Activated CD4-positive, alpha-beta T cell treated with anti-CD3 and anti-CD28 coated beads, Interleukin-2, amount 50 U/mL, for 24 hours (primary cell): ENCODE measurements at places on chromosomes 7 and 10.

DNA sequence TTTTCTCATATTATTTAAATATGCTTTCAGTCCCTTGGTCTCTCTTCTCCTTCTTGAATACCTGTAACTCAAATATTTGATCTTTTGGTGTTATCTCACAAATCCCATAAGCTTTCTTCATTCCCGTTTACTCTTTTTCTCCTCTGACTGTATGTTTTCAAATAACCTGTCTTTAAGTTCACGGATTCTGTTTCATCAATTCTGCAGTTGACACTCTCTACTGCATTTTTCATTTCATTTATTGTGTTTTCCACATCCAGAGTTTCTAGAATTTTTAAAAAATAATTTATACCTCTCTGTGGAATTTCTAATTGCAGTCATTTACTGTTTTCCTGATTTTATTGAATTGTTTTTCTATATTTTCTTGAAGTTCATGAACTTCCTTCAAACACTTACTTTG is 298.4 kb downstream of the PTPRN2 start:
- DNase-seq = no peak

GRCh38 chr10:124388823-124389612 is 29.7 kb downstream of the OAT start:
- DNase-seq = peak; percentile 87

- no peak for DNase-seq
These were observed 27.7 kb downstream of the SUGCT start for GRCh38 chr7:40162516-40162915.

GRCh38 chr7:81873559-81873958 is 103.7 kb upstream of the HGF start:
- no peak for DNase-seq

DNA sequence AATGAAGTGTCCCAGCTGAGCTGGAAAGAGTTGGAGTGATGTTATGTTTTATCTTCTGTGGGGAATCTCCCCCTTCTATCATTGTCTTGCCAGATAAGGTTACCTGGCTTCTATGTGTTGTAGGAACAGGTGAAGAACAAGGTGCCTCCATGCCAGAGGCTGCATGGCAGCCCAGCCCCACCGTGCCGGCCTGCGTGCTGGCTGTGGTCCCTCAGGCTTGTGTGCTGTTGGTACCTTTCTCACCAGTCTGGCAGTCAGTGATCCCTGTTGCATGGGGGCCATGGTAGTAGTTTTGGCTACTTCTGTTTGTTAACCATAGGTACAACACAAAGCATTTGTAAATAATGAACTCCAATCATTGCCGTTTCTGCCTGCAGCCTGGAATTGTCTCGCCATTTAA is 37.9 kb downstream of the CCM2 start:
- no peak for DNase-seq

- no peak for DNase-seq
These were observed 494.0 kb upstream of the POT1 start for GRCh38 chr7:125423458-125424155.

DNA sequence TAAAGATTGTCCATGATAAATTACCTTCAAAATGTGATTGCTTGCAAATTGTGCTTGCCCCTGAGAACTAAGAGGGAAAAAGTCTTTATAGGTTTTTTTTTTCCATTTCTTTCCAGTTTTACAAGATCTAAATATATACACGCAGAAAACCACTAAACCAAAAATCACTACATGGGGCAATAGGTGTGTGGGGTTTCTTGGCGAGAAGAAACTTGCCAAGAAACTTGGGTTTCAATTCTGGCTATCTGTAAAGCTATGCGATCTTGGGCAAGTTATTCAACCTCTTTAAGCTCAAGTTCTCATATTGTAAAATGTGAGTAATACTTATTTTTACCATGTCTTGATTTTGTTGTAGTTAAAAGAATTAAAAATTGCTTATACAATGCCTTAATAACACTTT is 17.0 kb downstream of the CUBN start:
- DNase-seq = no peak

GRCh38 chr10:62657244-62657835 is 147.2 kb upstream of the ADO start:
- DNase-seq = no peak

DNA sequence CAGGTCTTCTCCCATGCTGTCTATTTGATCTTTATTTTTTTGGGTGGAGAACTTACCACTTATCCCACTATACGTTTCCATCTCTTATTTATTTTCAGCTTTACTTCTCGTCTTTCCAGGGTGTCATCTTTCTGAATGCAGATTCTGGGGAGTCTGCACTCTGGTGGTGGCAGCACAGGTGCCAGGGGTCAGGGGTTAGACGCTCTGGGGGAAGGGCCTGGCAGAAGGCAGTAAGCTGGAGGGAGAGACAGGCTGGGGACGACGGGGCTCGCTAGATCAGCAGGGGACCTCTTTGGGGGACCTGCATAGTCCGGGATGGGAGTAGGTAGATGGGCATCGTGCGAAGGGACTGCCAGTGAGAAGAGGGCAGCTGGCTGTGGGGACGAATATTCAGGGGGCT is 22.3 kb downstream of the CHST12 start:
- no peak for DNase-seq

DNA sequence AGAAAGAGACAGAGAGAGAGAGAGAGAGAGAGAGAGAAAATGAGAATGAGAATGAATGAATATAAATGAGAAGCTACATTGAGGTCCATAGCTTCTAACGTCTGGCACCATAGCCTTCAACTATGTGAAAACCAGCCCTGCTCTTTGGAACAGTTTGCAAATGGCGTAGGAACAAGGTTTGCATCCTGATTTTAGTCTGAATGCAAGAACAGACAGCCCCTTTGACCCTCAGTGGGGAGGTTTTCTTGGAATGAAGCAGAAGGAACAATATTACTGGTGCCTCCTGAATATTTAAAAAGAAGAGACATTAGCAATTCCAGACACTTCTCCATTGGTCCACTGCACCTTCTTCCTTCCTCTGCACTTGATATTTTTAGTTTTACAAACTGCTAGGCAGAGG is 23.0 kb downstream of the LHPP start:
- no peak for DNase-seq

GRCh38 chr10:78306358-78306757 is 272.7 kb downstream of the RPS24 start:
- no peak for DNase-seq

DNA sequence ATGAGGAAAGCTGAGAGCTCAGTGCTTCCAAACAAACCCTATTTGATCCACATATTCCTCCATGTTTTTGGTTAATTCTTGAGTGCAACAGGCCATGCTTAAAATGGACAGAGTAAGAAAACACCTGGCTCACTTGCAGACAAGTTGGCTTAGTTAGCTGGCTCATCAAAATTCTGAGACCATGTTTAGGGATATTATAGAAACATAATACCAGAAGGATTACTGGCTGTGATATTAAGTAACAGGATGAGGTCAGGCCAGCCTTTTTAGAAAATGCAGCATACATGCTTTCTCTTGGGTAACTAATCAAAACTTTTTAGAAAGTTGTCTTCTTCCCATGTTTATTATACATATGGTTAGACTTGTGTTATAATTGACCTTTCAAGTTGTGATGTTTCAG is 867.2 kb upstream of the LRRTM3 start:
- DNase-seq = no peak

DNA sequence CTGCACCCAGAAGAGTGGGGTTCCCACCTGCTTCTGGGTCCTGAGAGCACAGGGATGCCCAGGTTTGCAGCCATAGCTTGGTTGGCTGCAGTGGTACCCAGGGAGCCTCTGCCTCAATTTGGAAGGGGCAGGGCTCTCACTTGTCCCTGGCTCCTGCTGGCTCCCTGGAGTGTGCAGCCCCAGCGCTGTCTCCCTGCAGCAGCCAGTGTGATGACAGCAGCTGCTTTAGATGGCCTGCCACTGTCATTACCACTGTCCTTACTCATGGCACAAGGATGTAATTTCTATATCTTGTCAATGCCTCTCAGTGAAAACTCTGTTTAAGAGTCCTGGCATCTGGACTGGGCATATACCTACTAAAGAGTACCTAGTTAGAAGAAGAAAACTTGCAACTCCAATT is 250.9 kb downstream of the KIF20B start:
- DNase-seq = no peak

- no peak for DNase-seq
These were observed 443.4 kb upstream of the ANKRD30A start for GRCh38 chr10:36681751-36682632.

GRCh38 chr10:73810358-73810734 is 1.1 kb downstream of the NDST2 start:
- DNase-seq = no peak

DNA sequence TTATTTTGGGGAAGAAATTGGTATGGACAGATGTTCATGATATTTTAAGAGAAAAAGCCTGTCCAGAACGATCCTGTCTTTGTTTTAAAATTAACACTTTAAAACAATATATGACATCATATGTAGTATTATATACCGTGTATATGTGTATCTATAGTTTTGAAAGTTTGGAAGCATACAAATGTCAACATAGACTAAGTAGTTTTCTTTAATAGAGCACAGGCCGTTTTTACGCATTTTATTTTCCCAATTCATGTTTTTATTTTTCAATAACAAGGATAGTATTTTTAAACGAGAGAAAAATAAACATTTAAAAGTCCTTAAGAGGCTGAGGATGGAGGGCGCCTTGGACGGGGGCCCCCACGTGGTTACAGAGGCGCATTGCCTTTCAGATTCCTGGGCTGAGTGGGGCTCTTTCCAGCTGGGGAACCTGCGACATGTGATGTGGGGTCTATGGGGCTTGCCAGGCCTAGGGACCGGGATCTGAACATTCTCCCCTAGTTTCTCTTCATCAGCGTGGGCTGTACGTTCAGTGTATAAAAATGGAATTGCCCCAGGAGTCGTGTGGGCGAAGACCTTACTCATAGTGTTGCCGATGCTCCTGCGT is 127.8 kb upstream of the ZNF746 start:
- peak; percentile 51 for DNase-seq

DNA sequence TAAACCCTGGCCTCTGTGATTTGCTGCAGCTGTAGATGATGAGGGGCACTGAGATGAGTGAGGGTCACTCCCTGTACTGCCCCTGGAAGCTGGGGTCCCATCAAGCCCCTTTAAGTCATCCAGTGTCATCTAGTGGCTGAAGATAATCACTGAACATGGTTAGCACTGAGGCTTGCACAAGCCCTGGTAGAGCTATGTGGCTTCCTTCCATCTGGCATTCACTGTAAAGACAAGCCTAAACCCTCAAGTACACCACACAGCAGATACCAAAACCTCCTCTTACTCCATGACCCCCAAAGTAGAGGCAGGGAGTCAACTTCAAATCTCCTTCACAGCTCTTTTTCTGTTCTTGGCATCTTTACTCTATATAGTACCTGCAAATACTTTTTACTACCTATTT is 72.7 kb upstream of the MRLN start:
- no peak for DNase-seq

GRCh38 chr7:150879345-150879744 is 27.0 kb downstream of the AOC1 start:
- DNase-seq = no peak

- DNase-seq = no peak
These were observed 89.0 kb downstream of the PHTF2 start for GRCh38 chr7:77887567-77887966.

GRCh38 chr7:143300959-143301935 is 13.1 kb downstream of the CASP2 start:
- DNase-seq = no peak

DNA sequence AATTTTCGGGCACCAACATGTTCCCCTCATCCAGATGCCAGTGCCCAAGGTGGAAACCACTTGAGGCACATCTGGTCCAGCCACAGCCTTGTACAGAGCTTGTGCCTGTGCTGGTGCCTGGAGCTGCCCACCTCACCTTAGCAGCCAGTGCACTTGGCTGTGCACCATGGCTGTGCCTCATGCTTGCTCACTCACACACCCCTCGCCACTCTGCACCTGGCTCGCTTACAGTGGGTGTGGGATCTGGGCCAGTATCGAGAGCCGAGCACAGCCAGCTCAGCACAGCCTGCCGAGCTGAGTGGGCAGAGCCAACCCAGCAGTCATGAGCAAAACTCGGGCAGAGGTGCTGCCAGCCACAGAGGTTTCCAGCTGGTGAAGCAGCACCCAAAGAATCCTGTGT is 139.9 kb upstream of the NUPR2 start:
- no peak for DNase-seq

DNA sequence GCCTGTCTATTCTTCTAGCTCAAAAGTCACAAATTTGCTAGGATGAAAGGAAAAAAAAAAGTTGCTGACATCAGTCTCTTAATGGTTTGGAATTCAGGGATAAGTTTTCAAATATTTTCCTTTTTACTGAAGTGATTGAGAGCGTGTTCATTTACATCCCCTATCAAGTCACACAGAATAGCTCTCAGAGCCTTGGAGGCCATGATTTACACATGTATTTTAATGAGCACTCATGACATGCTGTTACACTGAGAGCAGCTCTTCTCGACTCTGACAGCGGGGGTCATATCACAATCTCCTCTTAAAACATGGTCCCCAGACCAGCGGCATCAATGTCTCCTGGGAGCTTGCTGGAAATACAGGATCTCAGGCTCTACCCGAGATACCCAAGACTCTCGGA is 232.7 kb downstream of the POU6F2 start:
- no peak for DNase-seq

DNA sequence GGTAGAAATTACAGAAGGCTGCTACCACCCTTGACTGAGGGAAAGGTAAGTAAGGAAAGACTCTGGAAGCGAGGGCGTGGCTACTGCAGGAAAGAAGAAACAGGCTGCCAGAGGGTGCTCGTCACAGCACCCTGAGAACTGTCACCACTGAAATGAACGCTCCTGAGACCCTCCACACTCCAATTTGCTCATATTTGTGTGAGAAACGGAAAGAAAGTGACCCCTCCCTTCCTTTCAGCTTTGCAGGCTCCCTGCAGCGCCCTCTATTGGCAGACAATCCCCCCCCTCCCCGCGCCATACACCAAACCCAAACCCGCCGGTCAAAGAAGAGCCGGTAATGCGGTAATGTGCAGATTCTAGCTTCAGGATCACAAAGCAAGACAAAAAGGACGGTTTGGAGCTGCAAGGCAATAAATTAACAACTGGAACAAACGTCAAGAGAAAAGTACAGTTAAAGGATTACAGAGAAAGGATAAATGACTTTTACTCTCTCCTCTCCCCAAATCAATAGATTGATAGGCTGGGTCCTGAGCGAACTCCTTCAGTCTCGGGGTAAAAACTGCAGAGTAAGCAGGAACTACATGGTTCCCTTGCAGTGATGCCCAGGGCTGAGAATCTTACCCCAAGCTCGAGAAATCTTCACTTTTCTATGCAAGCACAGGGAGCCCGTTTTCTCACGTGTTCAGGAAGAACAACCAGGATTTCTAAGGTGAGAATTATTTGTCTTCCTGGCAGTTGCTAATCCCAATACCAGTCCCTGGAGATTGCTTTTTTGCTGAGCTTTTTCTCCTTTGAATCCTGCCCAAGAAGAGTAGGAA is 47.6 kb downstream of the STEAP1B start:
- no peak for DNase-seq
